ENCODE measurements at places on chromosomes 7 and 10.

- no peak for DNase-seq
Measured at GRCh38 chr10:69792341-69792740, 9.4 kb upstream of the COL13A1 start.

GRCh38 chr7:94375691-94376090 is 19.0 kb upstream of the COL1A2 start:
- DNase-seq, result peak; percentile 99

DNA sequence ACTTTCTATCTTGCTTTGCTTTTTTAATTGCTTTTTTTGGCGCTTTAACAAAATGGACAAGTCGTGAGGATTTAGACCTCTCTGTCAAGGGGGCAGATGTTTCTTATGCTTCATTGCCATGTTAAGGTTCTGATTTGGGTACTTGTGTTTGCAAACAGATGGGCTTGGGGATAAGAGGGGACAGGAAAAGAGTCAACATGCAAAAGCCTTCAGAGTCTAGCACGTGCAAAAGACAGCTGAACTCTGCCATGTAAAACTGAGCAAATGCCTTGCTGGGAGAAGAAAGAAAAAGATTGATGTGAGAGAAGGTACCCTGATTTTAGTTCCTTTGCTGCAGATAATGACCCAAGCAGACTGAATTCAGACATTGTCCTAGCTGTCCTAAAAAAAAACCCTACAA is 173.1 kb downstream of the KIAA1217 start:
- DNase-seq, result no peak

GRCh38 chr7:150715293-150715692 is 1.1 kb upstream of the GIMAP1 start:
- no peak for DNase-seq

GRCh38 chr10:77879710-77880109 is 46.8 kb downstream of the DLG5 start:
- DNase-seq, result no peak

GRCh38 chr10:44725404-44725803 is 185.7 kb upstream of the TMEM72 start:
- DNase-seq, result peak; percentile 79

DNA sequence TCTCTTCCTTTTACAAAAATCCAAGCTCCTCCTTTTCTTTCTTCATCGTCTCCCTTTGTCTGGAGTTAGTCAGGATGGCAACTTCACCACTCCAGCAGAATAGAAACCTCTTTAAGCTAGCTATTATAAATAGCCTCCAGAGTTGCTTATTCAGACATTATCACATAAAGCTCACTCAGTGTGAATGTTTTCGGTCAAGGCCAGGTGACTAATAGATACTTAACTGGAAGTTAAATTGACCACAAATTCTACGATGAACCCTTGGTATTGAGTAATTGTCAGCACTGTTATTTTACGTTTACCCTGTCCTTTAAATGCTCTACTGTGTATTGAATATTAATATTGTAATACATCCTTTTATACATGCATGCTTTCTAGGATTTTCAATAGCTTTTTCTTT is 340.4 kb downstream of the OTUD1 start:
- no peak for DNase-seq

GRCh38 chr10:103895411-103896186 is 22.4 kb downstream of the STN1 start:
- peak; percentile 60 for DNase-seq

DNA sequence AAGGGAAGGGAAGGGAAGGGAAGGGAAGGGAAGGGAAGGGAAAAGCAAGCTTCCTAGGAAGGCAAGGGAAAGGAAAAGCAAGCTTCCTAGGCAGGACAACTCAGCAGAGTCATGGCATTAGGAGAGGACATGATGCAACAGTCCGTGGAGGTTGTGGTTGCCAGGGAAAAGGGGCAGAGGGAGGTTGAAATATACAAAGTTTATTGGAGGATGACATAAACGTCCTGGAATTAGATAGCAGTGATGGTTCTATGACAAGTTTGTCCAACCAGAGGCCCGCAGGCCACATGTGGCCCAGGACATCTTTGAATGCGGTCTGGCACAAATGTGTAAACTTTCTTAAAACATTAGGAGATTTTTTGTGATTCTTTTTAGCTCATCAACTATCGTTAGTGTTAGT is 59.8 kb upstream of the OPN4 start:
- peak; percentile 65 for DNase-seq

DNA sequence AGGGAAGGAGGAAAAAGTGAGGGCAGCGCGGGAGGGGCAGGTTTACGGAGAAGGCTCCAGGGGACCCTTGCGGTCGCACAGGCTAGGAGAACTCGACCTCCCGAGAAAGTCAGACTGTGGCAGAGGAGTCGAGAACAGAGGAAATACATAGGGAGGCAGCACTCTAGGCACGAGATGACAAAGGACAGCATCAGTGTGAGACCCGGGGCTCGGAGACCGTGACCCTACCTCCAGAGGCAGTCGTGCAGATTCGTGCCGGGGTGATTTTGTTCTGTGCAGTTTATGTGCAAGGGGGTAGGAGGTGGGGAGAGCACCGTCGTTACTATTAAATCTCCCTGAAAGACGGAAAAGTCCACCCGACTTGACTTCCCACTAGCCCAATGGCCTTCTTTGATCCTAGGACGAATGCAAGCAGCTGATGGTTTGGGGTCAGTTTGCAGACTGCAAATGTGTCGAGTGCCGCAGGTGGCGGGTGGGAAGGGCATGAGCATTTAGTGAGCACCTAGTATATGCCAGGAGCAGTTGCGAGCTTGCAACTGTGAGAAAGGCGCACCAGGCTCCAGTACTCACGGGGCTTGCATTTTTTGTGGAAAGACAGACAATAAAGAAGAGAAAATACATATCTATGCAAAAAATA is 674 bp upstream of the OSBPL3 start:
- DNase-seq, result no peak

DNA sequence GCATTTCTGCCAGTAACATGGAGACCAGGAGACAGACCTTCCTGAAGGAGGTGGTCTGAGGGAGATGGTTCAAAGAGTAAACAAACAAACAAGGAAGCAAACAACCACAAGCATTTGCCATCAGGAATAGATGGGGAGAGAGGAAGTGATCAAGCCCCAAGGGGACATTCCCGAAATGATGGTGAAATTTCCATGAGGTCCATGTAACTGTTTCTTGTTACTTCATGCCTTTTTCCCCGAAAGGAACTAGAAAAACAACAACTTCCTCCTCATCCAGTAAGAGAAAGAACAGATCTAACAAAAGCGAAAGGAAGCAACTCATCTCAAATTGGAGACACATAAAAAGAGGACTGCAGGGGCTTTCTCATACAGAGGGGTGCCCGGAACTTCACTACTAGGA is 152.5 kb upstream of the ZNF32 start:
- DNase-seq, result no peak

DNA sequence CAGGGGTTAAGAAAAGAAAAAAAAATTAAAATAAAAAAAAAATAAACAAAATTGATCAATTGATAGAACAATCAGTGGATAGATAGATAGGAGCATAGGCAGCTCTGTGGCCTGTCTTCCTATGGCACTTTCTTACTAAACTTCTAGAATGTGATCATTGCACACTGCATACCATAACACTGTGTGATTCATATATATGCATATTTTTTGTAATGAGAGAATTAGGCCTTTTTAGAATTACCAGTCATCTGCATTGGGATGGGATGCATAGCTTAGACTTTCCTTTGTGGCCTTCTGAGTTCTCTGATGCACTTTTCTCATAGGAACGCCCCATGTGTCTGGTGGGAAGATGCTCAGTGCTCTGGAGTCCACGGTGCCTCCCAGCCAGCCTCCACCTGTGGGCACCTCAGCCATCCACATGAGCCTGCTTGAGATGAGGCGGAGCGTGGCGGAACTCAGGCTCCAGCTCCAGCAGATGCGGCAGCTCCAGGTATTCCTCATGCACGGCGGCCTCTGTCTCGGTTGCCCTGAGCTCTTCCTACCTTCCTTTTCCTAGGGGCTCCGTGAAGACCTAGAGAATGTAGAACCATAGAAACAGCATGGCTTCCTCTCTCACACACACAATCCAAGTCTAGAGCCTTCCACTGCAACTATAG is 222.5 kb downstream of the ARHGAP21 start:
- peak; percentile 49 for DNase-seq

GRCh38 chr7:66640802-66641525 is 12.3 kb downstream of the KCTD7 start:
- no peak for DNase-seq

Data from fibroblast of skin of right biceps (primary cell).